ENCODE measurements at places on chromosomes 3 and 15.

DNA sequence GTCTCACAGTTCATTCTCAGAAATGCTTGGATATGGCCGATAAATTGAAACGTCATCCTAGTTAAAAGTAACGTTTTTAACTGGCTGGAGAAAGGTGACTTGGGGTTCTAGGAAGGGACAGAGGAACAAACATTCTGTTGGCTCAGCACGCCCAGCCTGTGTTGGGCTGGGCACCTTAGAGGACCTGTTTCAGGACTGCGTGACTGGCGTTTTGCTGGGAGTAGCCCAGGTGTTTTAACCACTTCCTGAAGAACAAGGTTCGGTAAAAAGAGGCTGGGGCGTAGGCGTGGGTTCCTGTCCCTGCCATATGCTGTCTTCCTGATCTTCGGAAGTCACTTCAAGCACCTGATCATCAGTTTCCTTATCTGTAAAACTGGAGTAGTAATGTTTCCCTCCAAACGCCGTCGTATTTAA lies 1.1 kb upstream of the TLNRD1 start:
- DNase-seq: no peak

GRCh38 chr3:121974601-121975111 lies 47.4 kb downstream of the ILDR1 start:
- no peak for DNase-seq

DNA sequence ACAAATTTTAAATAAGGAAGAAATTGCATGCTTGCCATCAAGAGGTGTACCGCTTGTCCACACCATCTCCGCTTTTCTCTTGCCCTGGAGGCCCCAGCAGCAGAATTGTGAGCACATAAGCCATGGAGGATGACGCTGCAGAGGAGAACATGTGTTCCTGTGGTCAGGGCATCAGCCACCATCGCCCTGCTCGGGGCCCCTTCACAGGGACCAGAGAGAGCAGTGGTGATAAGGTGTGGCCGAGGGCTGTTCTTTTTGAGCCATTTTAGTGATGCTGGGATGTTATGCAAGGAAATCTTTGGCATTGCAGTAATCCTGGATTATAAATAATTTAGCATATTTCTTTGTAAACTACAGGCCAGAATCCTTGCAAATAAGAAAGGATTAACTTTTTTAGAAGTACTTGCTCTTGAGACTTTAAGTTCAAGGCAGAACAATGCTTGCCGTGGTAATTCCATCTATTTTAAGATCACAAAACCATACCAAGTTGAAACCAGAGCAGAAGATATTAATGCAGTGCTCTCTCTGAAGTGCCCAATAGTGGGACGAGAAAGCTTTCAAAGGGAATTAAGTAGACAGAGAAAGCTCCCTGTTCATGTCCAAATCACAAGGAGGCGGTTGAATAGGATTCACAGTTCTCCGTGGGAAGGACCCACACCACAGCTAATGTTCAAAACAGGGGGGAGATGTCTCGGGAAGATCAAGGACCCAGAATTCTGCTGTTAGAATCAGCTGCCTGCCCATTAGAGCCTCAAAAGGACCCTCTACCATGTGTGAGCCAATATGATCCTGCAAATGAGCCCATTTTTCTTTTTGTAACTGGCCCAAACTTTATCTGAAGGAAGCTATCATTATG lies 338.5 kb downstream of the RORA start:
- DNase-seq: no peak

DNA sequence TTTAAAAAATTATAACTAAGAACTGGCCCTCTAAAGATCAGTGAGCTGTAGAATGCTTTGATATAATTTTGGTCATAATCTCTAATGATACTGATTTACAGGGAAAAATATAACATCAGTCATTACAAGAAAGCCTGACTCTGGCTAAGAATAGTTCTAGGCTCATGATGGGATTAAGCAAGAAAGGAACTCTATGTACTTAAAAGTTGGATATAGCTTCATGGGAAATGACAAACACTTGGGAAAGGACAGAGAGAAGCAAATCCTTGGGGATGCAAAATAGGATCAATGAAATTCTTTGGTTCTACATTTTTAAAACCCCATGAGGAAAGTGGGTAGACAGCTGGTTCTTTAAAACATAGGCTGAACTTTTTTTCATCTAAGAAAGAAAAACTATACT lies 472.7 kb upstream of the NR2F2 start:
- DNase-seq: no peak

- no peak for DNase-seq
Observed at GRCh38 chr15:85778107-85778776, 16.5 kb downstream of the KLHL25 start.

- no peak for DNase-seq
Observed at GRCh38 chr3:30848087-30848779, 46.2 kb downstream of the GADL1 start.

DNA sequence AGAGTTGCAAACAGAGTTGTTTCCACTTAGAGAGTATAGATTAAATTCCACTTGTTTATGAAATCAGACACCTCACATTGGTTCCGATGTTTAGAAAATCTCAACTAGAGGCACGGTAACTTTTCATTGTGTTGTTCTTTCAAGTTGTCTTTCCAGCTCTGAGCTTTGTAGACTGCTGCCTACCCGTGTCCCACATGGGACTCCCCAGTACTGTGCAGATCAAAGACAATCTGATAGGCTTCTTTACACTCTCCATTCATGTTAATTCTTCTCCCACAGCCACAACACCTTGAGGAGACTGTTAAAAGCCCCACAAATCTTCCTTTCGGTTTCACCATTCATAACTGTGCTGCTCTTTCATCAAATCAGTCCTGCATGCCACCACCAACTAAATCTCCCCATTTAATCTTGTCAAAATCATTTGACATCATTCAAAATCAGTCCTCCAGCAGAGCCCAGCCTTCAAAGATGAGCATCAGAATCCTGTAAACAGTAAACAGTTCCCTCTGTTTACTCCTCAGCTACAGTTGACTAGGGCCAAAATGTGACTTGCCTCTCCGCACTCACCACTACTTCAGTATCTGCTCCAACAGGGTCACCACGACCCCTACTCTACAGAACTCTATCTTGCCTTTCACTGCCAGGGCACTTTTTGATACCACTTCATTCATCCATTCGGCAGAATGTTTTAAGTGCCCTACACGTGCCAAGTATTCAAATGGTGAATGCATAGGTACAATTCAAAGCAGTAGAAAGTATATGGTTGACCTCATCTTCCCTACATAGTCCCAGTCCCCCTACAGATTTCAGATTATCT lies 8.3 kb downstream of the ANXA2 start:
- DNase-seq: no peak

DNA sequence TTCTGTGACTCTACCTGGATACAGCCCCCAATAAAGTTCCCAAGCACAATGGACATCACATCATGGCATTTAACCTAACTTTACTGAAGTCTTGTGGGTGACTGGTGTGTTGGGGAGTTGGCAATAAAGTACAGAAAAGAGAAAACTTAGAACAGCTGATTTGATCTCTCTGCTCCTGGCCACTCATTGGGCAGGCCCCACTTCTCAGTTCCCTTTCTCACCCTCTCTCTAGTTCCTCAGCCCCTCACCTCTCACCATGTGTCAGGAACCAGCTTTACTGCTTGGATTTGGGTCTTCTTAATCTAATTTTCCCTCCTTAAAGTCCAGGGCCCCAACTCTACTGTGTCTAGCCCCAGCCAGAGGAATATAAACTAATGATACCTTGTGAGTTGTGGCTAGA lies 713 bp upstream of the MUC13 start:
- DNase-seq: no peak

- DNase-seq: no peak
Observed at GRCh38 chr3:120143676-120144075, 49.4 kb upstream of the GSK3B start.

- no peak for DNase-seq
Observed at GRCh38 chr15:58217460-58217859, 79.3 kb downstream of the AQP9 start.

DNA sequence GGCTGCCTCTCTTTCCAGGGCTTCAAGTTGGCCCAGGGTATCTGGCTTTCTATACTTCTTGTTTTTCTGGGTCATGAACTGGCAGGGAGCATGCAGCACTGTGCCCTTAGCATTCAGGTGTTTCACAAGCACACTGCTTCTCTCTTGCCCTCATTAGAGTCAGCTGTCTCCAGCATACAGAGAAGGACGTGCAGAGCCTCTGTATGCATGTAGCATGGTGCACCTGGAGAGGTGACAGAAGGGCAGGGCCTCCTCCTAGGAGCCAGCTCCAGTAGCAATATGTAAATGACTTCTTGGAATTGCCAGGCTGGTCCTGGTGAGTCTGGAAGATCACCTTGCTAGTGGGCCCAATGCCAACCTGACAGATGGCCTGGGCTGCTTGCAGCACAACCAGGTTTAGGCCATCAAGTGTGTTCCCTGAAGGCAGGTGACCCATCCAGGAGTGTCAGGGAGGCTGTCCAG lies 44.8 kb upstream of the ATP2C1 start:
- no peak for DNase-seq

DNA sequence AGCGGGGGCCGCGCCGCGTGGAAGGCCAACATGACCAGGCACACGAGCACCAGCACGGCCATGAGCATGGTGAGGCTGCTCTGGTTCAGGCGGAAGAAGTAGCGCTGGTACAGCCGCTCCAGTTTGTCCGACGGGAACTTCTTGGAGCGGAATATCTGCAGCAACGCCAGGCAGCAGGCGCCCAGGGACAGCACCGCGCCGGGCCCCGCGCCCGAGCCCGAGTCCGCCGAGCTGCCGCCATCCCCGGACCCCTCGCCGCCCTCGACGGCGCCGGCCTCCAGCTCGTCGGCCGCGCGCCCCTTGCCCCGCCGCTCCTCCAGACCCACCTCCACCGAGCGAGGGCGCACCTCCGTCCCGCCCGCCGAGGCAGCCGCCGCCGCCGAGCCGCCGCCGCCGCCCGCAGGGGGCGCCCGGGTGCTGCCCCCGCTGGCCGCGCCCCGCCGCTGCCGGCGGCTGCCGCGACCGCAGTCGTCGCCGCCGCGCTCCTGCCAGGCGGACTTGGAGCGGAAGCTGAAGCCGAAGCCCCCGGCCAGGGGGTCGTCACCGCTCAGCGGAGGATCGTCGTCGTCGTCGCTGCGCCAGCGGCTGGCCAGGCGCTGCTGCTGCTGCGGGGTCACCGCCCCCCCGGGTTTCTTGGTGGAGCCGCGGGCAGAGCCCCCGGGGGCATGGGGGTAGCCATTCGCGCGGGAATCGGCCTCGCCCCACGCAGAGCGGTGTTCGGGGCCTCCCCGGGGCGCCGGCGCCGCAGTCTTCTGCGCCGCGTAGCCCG lies 957 bp downstream of the ADCY5 start:
- DNase-seq: no peak

DNA sequence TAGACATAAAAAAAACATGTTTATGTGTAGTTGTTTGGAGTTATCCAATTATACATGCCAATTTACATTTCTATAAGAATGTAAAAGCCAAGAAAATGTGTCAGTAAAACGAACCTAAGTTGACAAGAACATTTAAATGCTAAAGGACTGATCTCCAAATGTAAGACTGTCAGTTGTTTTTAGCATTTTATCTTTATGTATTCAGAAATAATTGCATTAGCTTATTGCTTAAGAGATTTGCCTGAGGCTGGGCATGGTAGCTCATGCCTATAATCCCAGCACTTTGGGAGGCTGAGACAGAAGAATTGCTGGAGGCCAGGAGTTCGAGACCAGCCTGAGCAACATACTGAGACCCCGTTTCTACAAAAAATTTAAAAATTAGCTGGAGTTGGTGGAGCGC lies 26.9 kb downstream of the PXK start:
- DNase-seq: no peak

- no peak for DNase-seq
Observed at GRCh38 chr3:152175528-152175889, 93.2 kb upstream of the MBNL1 start.

DNA sequence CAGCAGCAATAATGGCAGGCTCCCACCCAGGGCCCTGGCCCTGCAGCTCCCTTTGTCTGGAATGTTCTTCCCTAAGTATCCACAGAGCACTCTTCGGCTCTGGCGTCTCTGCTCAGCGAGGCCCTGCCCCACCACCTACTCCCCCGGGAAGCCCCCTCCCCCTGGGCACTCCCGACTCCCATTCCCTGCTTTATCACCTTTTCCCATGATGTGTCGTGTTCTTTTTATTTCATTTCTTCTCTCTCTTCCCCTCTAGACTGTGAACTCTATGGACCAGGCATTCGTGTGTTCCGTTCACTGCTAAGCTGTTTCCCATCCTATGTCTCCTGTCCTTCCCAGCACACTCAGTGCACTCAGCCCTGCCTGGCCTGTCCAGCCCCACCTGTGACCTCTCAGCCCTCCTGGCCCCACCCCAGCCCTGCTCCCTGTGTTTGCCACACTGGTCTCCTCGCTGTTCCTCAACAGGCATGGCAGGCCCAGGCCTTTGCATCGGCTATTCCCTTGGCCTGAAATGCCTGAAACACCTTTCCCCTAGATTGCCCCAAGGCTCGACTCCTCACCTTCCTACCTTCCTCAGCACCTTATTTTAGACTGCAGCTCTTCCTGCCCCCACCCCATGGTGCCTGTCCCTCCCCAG lies 107.4 kb downstream of the TPRA1 start:
- DNase-seq: no peak

DNA sequence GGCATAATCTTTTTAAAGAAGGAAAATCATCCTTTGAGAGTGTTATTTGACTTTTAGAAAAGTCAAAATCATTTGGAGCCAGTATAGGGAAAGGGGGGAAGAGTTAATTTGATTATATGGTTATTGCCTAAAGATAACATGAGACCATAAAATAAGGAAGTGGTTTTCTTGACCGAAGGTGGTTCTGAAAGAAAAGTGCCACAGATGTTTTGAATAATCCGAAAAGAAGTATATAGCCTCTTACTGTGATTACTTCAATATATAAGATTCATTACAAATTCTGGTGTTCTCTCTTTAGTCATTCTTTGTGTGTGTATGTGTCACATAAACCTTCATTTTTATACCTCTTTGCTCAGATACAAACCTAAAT lies 1.1 kb downstream of the DNAJB11 start:
- no peak for DNase-seq

GRCh38 chr15:55742498-55742926 lies 440 bp downstream of the PRTG start:
- no peak for DNase-seq

DNA sequence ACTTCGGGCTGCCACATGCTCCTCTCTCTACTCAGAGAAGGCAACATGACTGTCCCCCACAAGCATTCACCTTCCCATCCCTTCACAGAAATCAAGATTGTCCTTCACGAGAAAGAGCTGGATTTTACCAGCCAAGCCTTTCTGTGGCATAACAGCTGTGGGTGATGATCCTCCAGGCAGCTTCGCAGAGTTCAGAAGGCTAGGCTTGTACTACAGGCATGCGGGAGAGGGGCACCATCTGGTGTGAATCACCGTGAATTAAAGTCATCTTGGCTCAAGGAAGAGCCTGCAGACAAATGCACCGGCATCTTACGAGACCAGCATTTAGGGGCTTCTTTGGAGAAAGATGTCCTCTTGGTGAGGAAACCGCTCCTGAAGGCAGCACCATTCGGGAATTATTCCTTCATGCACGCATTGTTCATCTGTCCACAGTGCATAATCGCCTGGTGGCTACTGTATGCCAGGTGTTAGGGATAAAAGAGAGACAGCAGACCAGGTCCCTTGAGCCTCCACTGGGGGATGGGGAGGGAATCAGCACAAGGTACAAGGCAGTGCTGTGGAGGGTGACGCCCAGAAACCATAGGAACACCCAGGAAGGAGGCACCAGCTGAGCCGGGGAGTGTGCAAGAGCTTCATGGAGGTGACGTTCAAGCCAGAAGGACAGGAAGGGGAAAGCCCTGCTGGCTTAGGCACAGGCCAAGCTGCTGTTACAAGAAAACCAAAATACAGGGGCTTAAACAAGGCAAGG lies 108.6 kb downstream of the TMEM266 start:
- DNase-seq: no peak
